ENCODE measurements at places on chromosomes 16 and 17.

DNA sequence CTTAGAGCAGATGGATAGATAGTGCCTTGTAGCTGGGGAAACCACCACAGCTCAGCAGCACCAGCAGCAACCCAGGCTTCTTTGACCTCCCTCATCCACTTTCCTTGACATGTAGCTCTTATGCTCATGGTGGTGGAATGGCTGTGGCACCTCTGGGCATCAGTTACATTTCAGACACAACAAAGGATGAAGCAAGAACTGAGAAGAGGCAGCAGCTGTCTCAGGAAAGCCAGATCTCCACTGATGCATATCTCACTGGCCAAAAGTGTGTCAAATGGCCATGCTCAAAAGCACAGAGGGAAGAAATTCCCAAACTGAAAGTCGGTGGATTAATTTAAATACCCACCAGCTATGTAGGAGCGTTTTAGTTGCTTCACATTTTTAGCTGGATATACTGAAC, 671.4 kb upstream of the SALL1 start:
- H3K4me1 ChIP-seq = no peaks in the 10 kb centered on the region
- no peak overlapping the region for H3K27ac ChIP-seq
- H3K27me3 ChIP-seq = no peaks in the 10 kb centered on the region
- H3K36me3 ChIP-seq = no peaks in the 10 kb centered on the region
- H3K4me3 ChIP-seq = no peak overlapping the region

DNA sequence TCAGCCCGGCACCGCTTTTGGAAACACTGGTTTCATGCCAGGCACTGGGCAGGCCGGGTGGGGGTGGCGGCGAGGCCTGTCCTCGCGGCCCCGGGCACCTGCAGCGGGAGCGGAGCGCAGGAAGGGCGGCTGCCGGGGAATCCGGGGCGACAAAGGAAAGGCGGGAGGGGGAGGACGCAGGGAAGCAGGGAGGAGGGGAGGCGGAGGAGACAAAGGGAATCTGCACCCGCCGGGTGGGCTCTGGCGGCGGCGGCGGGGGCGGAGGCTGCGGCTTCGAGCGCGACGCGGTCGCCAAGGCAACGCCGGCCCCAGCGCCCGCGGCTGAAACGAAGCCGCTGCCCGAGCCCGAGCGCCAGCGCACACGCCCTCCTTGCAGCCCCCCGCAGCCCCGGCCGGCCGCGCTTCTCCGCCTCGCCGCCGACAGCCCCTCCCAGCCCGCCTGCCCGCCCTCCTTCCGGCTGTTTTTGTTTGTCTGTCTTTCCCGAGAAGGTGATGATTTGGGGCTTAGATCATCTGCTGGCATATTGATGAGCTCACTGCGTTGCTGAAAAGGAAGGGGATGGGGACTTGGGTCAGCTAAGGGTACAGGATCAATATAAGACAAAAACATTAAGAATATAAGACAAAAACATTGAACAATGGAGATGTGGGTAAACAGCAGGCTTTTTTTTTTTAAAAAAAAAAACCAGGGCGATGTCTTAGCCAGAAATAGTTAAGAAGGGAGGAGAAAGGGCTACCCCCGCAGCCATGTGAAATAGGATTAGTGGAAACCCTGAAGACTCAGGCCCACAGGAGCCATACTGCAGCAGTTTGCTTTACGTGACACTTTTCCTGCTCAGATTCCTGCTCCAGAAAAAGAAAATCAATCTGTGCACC, 32.7 kb downstream of the CDK5R1 start:
- H3K27ac ChIP-seq = no peak overlapping the region
- H3K36me3 ChIP-seq = no peaks in the 10 kb centered on the region
- peaks cover 14% of the 10 kb centered on the region for H3K4me1 ChIP-seq

DNA sequence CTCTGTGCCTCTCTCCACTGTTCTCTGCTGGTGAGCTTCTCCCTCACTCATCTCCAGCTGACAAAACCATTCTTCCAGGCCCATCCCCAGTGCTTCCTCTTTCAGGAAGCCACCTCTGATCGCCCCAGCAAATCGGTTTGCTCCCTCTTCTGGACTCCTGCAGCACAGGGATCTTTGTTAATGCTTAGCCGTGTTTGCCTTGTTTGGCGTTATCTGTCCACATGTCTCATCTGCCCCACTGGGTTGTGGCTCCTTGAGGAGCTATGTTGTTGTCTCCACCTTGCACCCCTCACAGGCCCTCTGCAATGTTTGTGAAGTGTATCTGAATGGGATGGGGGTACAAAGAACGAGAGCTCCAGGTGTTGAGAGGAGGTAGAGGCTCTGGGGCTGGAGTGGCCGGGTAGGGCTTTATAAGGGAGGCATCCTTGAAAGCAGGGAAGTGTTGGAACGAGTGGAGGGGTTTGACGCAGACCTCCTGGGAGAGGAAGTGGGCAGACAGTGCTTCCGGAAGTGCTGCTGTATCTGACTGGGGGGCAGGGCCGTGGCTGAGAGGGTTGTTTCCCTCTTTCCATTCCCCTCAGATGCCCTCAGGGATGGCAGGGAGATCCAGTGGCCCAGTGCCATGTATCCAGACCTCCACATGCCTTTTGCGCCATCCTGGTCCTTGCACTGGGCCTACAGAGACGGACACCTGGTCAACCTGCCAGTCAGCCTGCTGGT, 27.8 kb downstream of the CASKIN2 start:
- H3K36me3 ChIP-seq = peaks cover 24% of the 10 kb centered on the region
- H3K4me3 ChIP-seq = no peak overlapping the region
- H3K27ac ChIP-seq = peak overlapping the region; percentile 46
- peak; percentile 70 for DNase-seq
- H3K27me3 ChIP-seq = no peaks in the 10 kb centered on the region

DNA sequence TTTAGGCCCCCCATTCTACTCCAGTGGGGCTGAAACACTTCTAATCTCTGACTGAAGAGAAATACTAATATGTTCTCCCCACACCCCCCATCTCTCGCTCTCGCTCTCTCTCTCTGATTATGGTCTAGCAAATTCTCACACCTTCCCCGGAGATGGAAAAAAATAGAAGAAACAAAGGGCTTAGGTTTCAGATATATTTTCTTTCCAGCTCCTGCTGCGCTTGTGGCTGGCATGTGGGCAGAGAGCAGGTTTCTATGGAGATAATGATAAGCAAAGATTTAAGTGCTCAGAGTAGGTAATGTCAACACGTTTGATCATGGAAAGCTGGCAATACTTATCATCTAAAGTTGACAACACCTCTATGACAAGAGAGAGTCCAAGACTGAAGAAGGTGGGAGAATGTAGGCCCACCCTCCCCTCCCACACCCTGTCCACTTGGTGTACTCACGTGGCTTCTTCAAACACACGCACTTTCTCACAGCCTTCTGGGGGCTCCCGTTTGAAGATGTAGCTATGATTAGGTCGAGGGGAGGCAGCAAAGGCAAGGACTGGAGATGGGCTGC, 8.0 kb upstream of the SLC35B1 start:
- no peak overlapping the region for H3K4me3 ChIP-seq
- peak overlapping the region; percentile 7 for H3K27ac ChIP-seq
- no peaks in the 10 kb centered on the region for H3K4me1 ChIP-seq
- H3K27me3 ChIP-seq = no peaks in the 10 kb centered on the region

Data from heart left ventricle (tissue), 16 donors.